ENCODE measurements at places on chromosomes 1 and 21. TPM values are rescaled to one million over a fixed set of nuclear protein-coding genes. Genes with fewer than 3 reads are reported as not detected.

HSD11B1 gene
- 0.80 TPM for total RNA-seq

CCDC28B gene
- total RNA-seq, result 21.0 TPM

PYHIN1 gene
- total RNA-seq, result 24.2 TPM

KCNE2 gene
- not detected for total RNA-seq

THEM5 gene
- not detected for total RNA-seq

- H3K27ac ChIP-seq, result no peak overlapping the region
- H3K4me3 ChIP-seq, result no peak overlapping the region
- H3K27me3 ChIP-seq, result no peaks in the 10 kb centered on the region
- no peaks in the 10 kb centered on the region for H3K36me3 ChIP-seq
- DNase-seq, result no peak
- peaks cover 5% of the 10 kb centered on the region for H3K4me1 ChIP-seq
Measured at GRCh38 chr1:228280106-228280901, 72.5 kb downstream of the OBSCN start.

DNA sequence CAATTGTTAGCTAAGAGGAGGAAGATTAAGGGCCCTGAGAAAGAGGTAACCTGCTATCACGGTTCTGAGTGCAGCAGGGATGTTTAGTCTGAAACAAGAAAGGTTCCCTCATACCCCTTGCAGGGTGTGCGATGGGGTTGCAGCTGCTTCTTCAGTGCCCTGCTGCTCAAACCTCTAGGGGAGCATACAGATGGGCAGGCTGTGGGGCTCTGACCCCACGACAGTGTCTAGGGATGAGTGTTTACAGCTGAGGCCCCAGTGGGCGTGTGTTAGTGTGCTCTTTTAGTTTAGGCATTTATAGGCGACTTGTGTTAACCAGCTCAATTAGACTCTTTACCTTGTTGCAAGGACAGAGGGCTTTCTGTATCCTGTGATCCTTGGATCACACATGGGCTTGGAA lies 41.3 kb upstream of the PLA2G5 start:
- H3K27ac ChIP-seq, result no peak overlapping the region
- peaks cover 3% of the 10 kb centered on the region for H3K27me3 ChIP-seq
- DNase-seq, result no peak
- no peaks in the 10 kb centered on the region for H3K36me3 ChIP-seq
- no peaks in the 10 kb centered on the region for H3K4me1 ChIP-seq
- H3K4me3 ChIP-seq, result no peak overlapping the region

- no peaks in the 10 kb centered on the region for H3K4me1 ChIP-seq
- no peak for DNase-seq
- no peaks in the 10 kb centered on the region for H3K36me3 ChIP-seq
- no peak overlapping the region for H3K4me3 ChIP-seq
Measured at GRCh38 chr1:7405844-7406500, 365.1 kb upstream of the VAMP3 start.

- H3K4me1 ChIP-seq, result no peaks in the 10 kb centered on the region
- H3K27ac ChIP-seq, result no peak overlapping the region
- H3K4me3 ChIP-seq, result no peak overlapping the region
- H3K36me3 ChIP-seq, result no peaks in the 10 kb centered on the region
- H3K27me3 ChIP-seq, result no peaks in the 10 kb centered on the region
Measured at GRCh38 chr1:38832370-38832734, 27.2 kb downstream of the RRAGC start.

- no peaks in the 10 kb centered on the region for H3K36me3 ChIP-seq
- H3K27me3 ChIP-seq, result no peaks in the 10 kb centered on the region
- DNase-seq, result no peak
- no peak overlapping the region for H3K4me3 ChIP-seq
- peaks cover 33% of the 10 kb centered on the region for H3K4me1 ChIP-seq
- no peak overlapping the region for H3K27ac ChIP-seq
Measured at GRCh38 chr1:53600001-53600400, 139.0 kb downstream of the GLIS1 start.

- no peak for DNase-seq
- H3K4me3 ChIP-seq, result no peak overlapping the region
- no peaks in the 10 kb centered on the region for H3K36me3 ChIP-seq
- no peaks in the 10 kb centered on the region for H3K4me1 ChIP-seq
- H3K27me3 ChIP-seq, result no peaks in the 10 kb centered on the region
- H3K27ac ChIP-seq, result no peak overlapping the region
Measured at GRCh38 chr1:183163316-183163715, 22.7 kb upstream of the LAMC2 start.

- H3K4me1 ChIP-seq, result no peaks in the 10 kb centered on the region
- no peak for DNase-seq
- H3K27ac ChIP-seq, result no peak overlapping the region
- no peaks in the 10 kb centered on the region for H3K36me3 ChIP-seq
- no peak overlapping the region for H3K4me3 ChIP-seq
Measured at GRCh38 chr1:168287237-168287664, 6.6 kb downstream of the TBX19 start.

DNA sequence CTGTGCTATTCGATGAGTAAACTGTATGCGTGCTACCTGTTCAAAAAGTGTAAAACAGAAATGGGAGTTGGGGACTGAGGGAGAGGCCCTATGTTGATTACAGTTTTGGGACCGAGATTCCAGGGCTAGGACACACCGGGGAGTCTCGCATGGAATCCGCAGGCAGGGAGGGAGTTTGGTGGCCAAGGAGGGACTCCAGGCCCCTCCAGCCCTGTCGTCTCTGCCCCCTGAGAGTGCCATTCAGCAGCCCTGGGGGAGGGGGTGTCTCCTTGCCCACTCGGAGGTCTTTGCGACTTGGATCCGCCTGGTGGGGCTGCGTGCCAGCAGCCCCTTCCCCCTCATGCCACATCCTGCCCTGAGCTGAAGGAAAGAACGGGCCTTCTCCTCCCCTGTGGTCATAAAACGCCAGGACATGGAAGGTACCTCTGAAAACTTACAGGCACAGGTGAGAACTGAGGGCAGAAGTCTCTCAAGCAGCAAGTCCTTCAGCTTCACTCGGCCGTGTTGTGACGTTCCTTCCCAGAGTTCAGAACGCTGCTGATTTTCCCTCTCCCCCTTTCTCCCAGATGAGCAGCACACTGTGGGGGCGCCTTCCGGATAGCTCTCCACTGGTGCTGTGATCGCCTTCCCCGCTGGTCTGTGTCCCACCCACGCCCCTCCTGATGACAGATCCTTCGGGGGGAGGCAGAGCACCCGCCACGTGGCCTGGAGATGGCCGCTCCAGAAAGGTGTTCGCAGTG lies 141.4 kb downstream of the PEX14 start:
- no peak overlapping the region for H3K4me3 ChIP-seq
- DNase-seq, result no peak
- H3K27ac ChIP-seq, result no peak overlapping the region
- no peaks in the 10 kb centered on the region for H3K4me1 ChIP-seq
- no peaks in the 10 kb centered on the region for H3K27me3 ChIP-seq

GRCh38 chr1:15885701-15886610 lies 38.4 kb downstream of the SPEN start:
- no peak for DNase-seq
- H3K27ac ChIP-seq, result peak overlapping the region; percentile 92
- H3K4me3 ChIP-seq, result peak overlapping the region; percentile 14
- H3K36me3 ChIP-seq, result no peaks in the 10 kb centered on the region
- H3K27me3 ChIP-seq, result no peaks in the 10 kb centered on the region

DNA sequence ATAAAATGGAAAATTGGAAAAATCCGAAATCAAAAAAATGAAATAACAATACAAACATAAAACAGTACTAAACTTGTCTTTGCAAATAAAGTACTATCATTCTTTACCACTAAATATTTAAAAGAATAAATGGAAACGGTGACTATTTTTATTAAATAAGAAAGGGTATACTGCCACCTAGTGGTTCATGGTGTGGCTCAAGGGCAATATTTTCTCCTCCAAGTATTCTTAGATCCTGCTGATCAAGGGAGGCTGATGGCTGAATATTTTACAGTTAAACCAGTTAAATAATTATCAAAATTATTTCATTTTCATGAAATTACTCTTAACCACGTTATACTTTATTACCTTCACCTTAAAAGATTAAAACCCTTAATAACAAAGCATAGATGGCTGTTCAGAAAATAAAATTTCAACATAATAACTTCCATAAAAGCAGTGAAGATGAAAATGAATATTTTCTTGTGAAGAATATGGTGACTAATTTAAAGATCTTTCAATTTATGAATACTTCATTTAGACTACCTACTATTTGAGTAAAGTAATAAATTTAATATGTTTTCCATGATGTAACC lies 1793.9 kb downstream of the NCAM2 start:
- H3K36me3 ChIP-seq, result no peaks in the 10 kb centered on the region
- H3K4me3 ChIP-seq, result no peak overlapping the region
- no peak overlapping the region for H3K27ac ChIP-seq
- no peaks in the 10 kb centered on the region for H3K27me3 ChIP-seq
- peak; percentile 18 for DNase-seq

- no peak overlapping the region for H3K4me3 ChIP-seq
- H3K36me3 ChIP-seq, result no peaks in the 10 kb centered on the region
- H3K27me3 ChIP-seq, result no peaks in the 10 kb centered on the region
- no peak for DNase-seq
- H3K4me1 ChIP-seq, result no peaks in the 10 kb centered on the region
- H3K27ac ChIP-seq, result no peak overlapping the region
Measured at GRCh38 chr1:84379917-84380180, 18.4 kb upstream of the DNASE2B start.

- no peaks in the 10 kb centered on the region for H3K27me3 ChIP-seq
- no peak overlapping the region for H3K27ac ChIP-seq
- no peak overlapping the region for H3K4me3 ChIP-seq
- no peaks in the 10 kb centered on the region for H3K4me1 ChIP-seq
Measured at GRCh38 chr1:238558156-238558555, 667.4 kb upstream of the ZP4 start.

DNA sequence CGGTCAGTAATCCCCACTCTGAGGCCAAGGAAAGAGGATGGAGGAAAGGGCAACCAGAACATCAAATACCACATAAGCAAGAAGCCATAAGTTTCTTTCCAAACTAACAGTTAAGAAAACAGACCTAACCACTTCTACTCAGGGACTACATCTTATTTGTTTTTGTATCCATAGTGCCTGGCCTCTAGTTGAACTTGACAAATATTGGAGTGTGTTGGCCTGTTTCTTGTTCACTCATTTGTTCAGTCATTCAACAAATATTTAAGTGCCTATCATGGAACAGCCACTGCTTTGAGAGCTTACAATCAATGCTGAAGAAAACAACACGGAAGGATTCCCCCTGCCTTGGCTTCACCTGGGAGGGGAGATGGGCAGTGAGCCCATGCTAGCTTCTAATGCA lies 69.7 kb downstream of the ST6GALNAC3 start:
- H3K4me1 ChIP-seq, result no peaks in the 10 kb centered on the region
- H3K36me3 ChIP-seq, result no peaks in the 10 kb centered on the region
- no peaks in the 10 kb centered on the region for H3K27me3 ChIP-seq
- no peak overlapping the region for H3K27ac ChIP-seq
- no peak overlapping the region for H3K4me3 ChIP-seq
- no peak for DNase-seq

GRCh38 chr1:65605621-65606020 lies 185.2 kb downstream of the LEPR start:
- no peak overlapping the region for H3K27ac ChIP-seq
- H3K36me3 ChIP-seq, result no peaks in the 10 kb centered on the region
- no peaks in the 10 kb centered on the region for H3K27me3 ChIP-seq

GRCh38 chr1:118144684-118145083 lies 40.3 kb downstream of the SPAG17 start:
- H3K4me1 ChIP-seq, result no peaks in the 10 kb centered on the region
- H3K27ac ChIP-seq, result no peak overlapping the region
- H3K36me3 ChIP-seq, result no peaks in the 10 kb centered on the region
- DNase-seq, result no peak
- no peak overlapping the region for H3K4me3 ChIP-seq
- H3K27me3 ChIP-seq, result no peaks in the 10 kb centered on the region

DNA sequence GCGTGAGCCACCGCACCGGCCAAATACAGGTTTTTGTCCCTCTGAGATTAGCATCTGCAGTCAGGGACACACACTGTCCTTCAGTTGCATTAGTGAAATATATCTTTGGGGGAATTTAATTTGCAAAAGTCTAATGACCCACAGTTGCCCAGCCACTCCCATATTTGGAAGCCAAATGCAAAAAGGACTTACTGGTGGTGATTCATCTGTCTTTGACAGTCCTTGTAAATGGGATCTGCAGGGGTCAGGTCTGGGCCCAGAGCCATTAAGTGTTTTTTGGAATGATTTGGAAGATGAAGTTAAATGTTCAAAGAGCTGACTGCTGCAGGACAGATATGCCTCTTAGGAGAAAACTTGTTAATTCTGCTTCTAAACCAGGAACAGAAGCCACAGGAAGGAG lies 44.6 kb upstream of the DNASE2B start:
- H3K4me1 ChIP-seq, result no peaks in the 10 kb centered on the region
- no peak overlapping the region for H3K27ac ChIP-seq
- H3K36me3 ChIP-seq, result no peaks in the 10 kb centered on the region
- no peak for DNase-seq
- H3K27me3 ChIP-seq, result no peaks in the 10 kb centered on the region
- H3K4me3 ChIP-seq, result no peak overlapping the region

DNA sequence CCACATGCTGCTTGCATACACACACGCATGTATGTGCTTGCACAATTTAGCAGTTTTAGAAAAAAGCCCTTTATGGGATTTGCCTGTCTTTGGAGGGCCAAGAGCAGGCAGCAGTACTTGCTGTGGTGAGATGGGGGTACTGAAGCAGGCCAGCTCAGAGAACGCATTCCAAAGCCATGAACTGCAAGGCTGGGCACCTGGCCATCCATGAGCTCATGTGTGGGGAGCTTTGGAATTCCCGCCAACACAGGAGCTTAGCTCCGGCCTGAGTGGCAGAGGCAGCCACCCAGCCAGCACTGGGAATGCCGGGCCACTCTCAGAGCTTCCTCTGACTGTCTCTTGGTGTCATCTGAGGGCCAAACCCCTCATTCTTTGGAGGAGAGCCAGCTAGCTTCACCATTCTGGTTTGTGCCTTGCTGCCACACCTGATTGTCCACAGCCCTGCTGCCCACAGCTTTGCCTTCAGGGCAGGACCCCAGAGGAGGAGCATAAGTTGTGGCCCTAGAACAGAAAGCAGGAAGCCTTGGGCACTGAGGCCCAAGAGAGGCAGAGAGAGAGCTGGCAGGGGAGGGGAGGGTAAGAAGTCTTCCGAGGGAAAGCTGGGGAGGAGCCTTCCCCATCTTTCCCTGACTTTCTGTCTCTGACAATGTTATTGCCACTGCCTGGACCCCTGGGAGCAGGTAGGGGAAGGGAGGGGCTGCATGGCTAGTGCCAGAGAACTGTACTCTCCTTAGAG lies 92.1 kb upstream of the POU3F1 start:
- no peak overlapping the region for H3K4me3 ChIP-seq
- no peak overlapping the region for H3K27ac ChIP-seq
- H3K4me1 ChIP-seq, result no peaks in the 10 kb centered on the region
- H3K27me3 ChIP-seq, result peaks cover 20% of the 10 kb centered on the region
- H3K36me3 ChIP-seq, result no peaks in the 10 kb centered on the region

GRCh38 chr1:231422798-231423309 lies 767 bp upstream of the EGLN1 start:
- no peak for DNase-seq
- H3K4me3 ChIP-seq, result peak overlapping the region; percentile 77
- no peaks in the 10 kb centered on the region for H3K36me3 ChIP-seq
- peak overlapping the region; percentile 77 for H3K27ac ChIP-seq
- H3K27me3 ChIP-seq, result no peaks in the 10 kb centered on the region

- peaks cover 10% of the 10 kb centered on the region for H3K27me3 ChIP-seq
- H3K27ac ChIP-seq, result no peak overlapping the region
- H3K4me1 ChIP-seq, result peaks cover 5% of the 10 kb centered on the region
- no peaks in the 10 kb centered on the region for H3K36me3 ChIP-seq
- DNase-seq, result no peak
Measured at GRCh38 chr1:32736812-32737791, 34.5 kb upstream of the SYNC start.

GRCh38 chr21:15160136-15160535 lies 95.3 kb upstream of the NRIP1 start:
- no peak for DNase-seq
- no peak overlapping the region for H3K27ac ChIP-seq
- no peak overlapping the region for H3K4me3 ChIP-seq
- H3K27me3 ChIP-seq, result no peaks in the 10 kb centered on the region

- no peaks in the 10 kb centered on the region for H3K4me1 ChIP-seq
- no peak for DNase-seq
- H3K36me3 ChIP-seq, result no peaks in the 10 kb centered on the region
- no peaks in the 10 kb centered on the region for H3K27me3 ChIP-seq
Measured at GRCh38 chr1:93533677-93534076, 85.8 kb downstream of the FNBP1L start.
